Activated naive CD4-positive, alpha-beta T cell treated with anti-CD3 and anti-CD28 coated beads, Interleukin-2, amount 50 U/mL, for 16 hours (primary cell): ENCODE measurements at places on chromosomes 1 and 21.

DNA sequence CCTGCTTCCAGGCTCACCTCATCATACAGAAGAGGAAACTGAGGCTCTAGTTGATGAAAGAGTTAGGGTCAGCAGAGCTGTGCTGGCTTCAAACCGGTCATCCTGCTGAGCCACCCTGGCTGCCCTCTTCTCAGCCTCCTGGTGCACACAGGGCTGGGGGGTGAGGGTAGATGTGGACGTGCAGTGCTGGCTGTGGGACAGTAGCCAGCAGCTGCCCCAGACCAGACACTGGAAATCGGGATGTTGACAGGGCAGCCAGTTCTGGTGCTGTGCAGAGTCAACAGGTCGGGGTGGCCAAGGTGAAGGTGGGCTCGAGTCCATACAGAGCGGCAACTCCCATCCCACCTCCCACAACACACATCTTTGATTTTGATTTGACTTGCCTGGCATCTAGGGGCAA is 1.5 kb upstream of the CLCNKA start:
- no peak for DNase-seq

DNA sequence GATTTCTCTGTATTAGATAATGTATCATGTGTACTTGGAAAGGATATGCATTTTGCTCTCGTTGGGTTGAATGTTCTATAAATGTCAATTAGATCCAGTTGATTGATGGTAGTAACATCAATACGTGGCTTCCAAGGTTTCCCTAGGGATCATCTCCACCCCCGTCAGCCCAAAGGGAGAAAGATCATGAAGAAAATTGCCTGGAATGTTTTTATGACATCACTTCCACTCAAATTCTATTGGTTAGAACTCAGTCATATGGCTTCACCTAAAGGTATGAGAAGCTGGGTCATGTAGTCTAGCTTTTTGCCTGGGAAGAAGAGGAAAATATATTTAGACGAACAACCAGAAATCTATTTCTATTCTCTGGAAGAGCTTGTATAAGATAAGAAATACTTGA is at the start of gene C1orf185:
TSS of gene C1orf185 (plus strand) at position 253 of the 400 bp plus-strand sequence. CDS start at position 259, 6 bp downstream.
- no peak for DNase-seq

- DNase-seq: no peak
These were observed 123.4 kb upstream of the KCNK1 start for GRCh38 chr1:233490488-233490887.

DNA sequence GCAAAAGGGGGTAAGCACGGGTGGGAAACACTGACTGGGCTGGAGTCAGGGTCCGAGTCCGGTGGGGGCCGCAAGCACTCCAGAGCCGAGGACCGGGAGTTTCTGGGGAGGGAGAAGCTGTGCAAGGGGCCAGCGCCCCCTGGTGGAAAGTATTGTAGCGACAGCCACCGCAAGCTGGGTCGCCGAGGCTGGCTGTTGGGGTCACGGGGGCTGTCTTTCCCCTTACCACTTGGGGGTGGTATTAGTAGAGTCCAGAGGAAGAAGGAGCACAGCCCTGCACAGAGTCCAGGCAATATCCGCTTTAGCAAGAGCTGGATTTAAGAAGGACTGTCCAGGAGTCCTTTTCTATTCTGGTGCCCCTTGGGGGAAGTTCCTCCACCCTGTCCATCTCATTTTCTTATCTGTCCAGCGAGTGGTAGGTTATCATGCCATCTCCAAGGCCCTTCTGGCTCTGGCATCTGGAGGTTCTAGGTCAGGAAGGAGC is 17.9 kb upstream of the ETV3 start:
- peak; percentile 73 for DNase-seq

GRCh38 chr1:150876119-150876454 is 312 bp downstream of the ARNT start:
- no peak for DNase-seq
